NCI-H1694 (cell line): ENCODE measurements at places on chromosomes 4 and X.

DNA sequence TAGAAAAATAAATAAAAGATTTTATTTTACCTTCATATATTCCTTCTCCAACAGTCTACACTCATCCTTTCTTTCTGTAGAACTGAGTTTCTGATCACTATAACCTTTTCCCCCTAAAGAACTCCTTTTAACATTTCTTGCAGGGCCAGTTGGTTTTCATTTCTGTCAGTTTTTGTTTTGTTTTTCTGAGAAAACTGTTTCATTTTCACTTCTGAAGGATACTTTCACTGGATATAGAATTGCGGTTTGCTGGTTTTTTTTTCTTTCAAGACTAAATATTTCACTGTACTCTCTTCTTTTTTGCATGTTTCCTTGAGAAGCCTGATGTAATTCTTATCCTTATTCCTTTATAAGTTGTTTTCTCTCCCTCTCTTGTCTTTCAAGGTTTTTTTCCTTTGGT lies 90.4 kb upstream of the EOLA2 start:
- DNase-seq: no peak

DNA sequence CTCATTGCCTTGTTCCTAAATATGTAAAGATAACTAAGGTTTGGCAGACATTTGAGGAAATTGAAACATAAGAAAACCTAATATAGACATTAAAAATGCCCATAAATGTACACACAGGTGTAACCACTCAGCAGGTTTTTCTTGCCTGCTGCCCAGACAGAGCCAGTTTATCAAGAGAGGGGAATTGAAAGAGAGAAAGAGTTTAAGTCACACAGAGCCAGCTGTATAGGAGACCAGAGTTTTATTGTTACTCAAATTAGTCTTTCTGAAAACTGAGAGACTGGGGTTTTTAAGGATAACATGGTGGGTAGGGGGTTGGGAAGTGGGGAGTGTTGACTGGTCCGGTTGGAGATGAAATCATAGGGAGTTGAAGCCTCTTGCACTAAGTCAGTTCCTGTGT lies 119.0 kb downstream of the CFAP299 start:
- DNase-seq: no peak

DNA sequence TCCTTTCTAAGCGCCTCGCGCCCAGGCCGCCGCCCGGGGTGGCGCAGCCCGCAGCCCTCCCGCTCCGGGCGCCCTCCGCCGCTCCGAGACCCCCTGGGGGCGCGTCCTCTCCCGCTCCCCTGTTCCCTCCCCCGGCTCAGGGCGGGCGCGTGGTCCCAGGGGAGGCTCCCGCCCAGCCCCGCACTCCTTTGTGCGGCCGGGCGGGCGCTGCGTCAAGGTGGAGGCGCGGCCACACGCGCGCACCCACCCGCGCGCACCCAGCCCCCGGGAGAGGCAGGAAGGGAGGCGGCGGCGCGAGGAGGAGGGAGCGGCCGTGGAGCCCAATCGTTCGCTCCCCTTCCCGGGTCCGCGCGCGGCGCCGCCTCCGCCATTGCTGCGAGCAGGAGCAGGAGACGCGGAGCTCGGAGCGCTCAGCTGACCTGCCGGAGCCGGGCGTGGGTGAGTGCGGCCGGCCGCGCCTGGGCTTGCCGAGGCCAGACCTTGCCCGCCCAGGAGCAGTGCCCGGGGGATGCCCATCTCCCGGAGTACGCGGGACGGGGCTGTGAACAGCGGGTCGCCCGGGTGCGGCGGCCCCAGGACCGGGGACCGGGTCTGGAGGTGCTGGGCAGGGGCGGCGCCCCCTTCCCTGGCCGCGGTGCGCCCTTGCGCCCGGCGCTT lies at the start of gene NSG1:
Gene NSG1, plus strand, starts transcription at position 367 of the 657 bp plus-strand sequence. CDS start 528 bp downstream, outside the sequence.
- no peak for DNase-seq

- DNase-seq: no peak
Measured at GRCh38 chr4:161540265-161540664, 623.5 kb downstream of the FSTL5 start.

DNA sequence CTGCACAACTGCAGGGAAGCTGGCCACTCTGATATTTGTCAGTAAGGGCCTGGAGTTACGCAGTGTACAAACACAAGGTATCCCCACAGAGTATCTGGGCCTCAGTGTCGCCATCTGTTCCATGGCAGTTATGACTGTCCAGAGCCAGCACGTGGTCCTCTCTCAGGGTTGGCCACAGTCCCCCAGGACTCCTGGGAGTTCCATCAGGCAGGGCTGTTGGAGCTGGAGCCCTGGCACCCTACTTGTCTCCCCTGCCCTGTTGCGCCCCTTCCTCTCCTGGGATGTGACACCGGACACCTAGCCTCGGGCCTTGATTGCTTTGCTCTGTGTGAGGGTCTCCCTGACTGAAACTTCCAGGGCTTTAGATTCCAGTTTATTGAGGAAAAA lies 8.4 kb downstream of the HTRA3 start:
- no peak for DNase-seq

GRCh38 chr4:8188085-8188484 lies 11.0 kb upstream of the SH3TC1 start:
- DNase-seq: no peak

DNA sequence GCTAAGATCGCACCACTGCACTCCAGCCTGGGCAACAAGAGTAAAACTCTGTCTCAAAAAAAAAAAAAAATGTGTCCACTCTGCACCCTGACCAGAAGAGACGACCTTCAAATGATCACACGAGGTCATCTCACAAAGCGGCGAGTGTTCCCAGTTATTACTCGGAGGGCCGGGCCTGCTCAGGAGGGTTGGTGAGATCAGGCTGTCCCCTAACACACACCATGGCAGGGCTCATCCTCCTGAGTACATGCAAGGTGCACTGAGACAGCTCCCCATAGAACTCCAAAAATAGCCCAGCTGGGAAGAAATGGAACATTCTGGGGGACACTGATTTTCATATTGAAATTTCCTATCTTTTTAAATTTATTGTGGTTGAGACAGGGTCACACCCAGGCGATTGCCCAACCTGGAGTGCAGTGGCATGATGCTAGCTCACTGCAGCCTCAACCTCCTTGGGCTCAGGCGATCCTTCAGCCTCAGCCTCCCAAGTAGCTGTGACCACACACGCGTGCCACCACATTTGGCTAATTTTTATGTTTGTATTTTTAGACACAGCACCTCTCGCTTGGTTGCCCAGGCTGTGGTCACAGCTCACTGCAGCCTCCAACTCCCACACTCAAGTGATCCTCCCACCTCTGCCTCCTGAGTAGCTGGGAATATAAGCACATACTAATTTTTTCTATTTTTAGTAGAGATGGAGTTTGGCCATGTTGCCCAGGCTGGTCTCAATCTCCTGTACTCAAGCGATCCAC lies 51.5 kb downstream of the DHRSX start:
- no peak for DNase-seq
